Stimulated activated CD4-positive, alpha-beta T cell treated with anti-CD3 and anti-CD28 coated beads, Interleukin-1b, Interleukin-23, amount 100 ng/mL, for 4 hours (primary cell): ENCODE measurements at places on chromosomes 6 and 20.

GRCh38 chr6:30006170-30007131 lies 54.6 kb upstream of the POLR1H start:
- no peak for DNase-seq

DNA sequence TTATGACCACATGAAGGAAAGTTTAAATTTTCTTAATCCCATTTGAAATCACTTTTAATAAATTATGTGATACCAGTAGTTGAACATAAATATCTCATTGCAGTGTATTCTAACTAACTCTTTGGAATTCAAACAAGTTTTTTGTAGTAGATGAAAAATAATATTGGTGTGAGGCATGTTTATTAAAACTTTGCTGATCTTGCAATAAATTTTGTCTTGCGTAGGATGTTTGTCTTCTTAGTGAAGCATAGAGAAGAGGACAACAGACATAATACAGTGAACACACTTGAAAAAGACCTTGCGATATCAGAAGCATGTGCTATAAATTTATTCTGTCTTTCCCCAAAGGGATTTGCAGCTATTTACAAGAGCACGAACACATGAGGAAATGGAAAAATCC lies 140.7 kb downstream of the HTR1B start:
- no peak for DNase-seq

DNA sequence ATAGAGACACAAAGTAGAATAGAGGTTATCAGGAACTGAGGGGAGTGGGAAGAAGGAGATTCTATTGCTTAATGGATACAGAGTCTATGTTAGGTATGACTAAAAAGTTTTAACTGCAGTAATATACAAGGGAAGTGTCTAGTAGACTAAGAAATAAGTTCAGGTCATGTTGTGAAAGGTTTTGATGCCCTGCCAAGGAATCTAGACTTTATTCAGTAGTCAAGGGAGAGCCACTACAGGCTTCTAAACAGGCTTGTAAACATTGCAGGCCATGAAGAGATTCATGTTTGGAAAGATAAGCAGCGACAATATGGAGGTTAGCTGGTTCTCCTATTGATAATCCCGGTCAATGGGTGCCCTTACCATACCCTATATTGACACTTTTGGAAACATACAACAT lies 352.8 kb upstream of the SOX4 start:
- no peak for DNase-seq

- DNase-seq: no peak
Observed at GRCh38 chr20:44692932-44693480, 22.2 kb upstream of the CCN5 start.

DNA sequence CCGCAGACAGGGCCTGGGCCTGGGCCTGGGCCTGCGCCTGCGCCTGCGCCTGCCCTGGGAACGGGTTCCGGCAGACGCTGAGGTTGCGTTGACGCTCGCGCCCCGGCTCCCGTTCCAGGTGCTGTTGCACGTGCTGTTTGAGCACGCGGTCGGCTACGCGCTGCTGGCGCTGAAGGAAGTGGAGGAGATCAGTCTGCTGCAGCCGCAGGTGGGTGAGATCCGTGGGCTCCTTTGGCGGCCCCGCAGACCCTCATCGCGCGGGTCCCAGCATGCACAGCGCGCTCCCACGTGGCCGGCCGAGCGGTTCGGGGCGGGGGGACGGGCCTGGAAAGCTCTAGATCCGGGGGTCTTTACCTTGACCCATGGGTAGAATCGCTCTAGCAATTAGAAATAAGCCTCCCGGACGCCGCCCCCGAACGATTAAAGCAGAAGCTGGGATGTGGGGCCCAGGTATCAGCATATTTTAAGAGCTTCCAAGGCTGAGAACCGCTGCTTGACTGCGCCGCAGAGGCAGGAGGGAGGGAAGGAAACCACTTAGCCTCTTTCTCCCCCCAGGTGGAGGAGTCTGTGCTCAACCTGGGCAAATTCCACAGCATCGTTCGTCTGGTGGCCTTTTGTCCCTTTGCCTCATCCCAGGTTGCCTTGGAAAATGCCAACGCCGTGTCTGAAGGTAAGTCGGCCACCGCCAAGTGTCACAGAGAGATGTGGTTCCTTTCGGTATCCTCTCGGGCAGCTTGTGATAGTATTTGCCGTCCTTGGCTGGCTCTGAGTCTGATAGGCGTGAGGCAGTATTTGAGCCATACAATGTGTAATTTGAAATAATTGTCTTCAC lies 508 bp downstream of the NOP56 start:
- DNase-seq: peak; percentile 55

DNA sequence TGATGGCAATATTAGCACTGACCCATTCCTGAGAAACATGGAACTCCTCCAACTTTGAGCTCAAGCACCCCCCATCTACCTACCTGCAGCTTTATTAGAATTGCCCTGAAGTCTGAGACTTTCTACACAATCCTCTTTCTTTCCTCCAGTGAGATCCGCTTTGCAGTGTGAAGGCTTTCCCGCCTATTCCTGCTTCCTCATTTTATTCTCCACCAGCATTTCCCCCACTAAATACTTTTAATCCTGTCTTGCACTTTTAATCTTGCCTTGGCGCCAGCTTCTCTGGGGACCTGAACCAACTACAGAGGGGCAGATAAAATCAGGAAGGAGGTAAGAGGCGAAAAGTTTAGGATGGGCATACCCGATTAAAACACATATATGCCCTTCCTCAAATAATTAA lies 178.1 kb upstream of the PRDM1 start:
- no peak for DNase-seq

GRCh38 chr6:168088161-168089053 lies 9.4 kb upstream of the FRMD1 start:
- no peak for DNase-seq

GRCh38 chr6:36805096-36805797 lies 34.0 kb downstream of the CPNE5 start:
- DNase-seq: no peak

GRCh38 chr6:168367285-168367751 lies 47.7 kb upstream of the DACT2 start:
- DNase-seq: no peak
